Panc1 (cell line): ENCODE measurements at places on chromosomes 12 and 14.

- DNase-seq: no peak
Measured at GRCh38 chr14:60166142-60166541, 944 bp upstream of the DHRS7 start.

- DNase-seq: no peak
Measured at GRCh38 chr14:34498684-34499412, 36.8 kb upstream of the SPTSSA start.

DNA sequence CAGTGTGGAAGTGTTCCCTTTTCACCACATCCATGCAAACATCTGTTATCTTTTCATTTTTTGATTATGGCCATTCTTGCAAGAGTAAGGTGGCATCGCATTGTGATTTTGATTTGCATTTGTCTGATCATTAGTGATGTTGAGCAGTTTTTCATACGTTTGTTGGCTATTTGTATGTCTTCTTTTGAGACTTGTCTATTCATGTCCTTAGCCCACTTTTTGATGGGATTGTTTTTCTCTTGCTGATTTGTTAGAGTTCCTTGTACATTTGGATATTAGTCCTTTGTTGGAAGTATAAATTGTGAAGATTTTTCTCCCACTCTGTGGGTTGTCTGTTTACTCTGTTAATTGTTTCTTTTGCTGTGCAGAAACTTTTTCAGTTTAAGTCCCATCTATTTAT lies 244.5 kb upstream of the PRICKLE1 start:
- DNase-seq: no peak

DNA sequence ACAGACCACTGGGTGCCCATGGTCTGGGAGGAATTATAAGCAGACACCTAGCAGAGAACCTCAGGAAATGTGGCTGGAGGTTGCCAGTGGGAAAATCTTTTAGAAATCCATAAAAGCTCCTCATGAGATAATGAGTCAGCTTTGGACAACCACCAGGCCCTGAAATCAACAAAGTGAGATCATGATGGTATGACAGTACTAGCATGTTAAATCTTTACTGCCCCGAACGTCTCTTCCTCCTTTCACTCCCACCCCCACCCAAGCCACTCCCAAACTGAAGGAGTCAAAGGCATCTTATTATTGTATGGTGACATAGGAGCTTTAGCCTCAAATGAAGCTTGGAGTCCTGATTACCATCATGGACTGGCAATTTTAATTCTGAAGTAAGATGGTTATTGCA lies 240.0 kb downstream of the DIO2 start:
- no peak for DNase-seq

DNA sequence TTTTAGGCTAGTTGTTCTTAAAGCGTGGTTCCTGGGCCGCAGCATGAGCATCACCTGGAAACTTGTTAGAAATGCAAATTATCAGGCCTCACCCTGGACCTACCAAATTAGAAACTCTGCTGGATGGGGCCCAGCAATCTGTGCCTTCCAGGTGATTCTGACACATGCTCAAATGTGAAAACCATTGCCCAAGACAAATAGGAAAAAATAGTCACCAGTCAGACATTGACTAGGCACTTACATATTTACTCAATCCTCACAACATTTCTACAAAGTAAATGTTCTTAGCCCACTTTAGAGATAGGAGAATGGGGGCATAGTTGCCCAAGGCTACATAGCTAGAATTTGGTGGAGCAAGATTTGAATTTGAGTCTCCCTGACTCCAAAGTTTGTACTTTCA lies 3.3 kb downstream of the CELA1 start:
- DNase-seq: no peak

- DNase-seq: no peak
Measured at GRCh38 chr14:24984846-24985589, 64.9 kb downstream of the STXBP6 start.
